Stimulated activated naive CD4-positive, alpha-beta T cell treated with Interleukin-2 at 50 U/mL for 16 hours (primary cell): ENCODE measurements at places on chromosomes 16 and 17.
A peak's percentile ranks its signal among the peaks of the same experiment; 100 is the strongest.

- DNase-seq: no peak
Observed at GRCh38 chr16:22659933-22660332, 149.2 kb downstream of the NPIPB5 start.

GRCh38 chr17:48262982-48263730, 155.6 kb downstream of the SNX11 start:
- no peak for DNase-seq

DNA sequence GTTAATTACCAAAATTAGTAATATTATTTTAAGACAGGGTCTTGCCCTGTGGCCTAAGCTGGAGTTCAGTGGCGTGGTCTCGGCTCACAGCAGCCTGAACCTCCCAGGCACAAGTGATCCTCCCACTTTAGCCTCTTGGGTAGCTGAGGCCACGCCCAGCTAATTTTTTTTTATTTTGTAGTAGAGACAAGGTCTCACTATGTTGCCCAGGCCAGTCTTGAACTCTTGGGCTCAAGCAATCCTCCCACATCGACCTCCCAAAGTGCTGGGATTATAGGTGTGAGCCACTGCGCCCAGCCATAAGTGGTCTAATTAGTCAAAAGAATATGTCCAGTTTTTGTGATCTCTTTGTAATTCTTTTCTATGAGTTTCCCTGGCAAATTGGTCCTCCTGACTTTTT, 12.0 kb upstream of the CFDP1 start:
- DNase-seq: no peak

DNA sequence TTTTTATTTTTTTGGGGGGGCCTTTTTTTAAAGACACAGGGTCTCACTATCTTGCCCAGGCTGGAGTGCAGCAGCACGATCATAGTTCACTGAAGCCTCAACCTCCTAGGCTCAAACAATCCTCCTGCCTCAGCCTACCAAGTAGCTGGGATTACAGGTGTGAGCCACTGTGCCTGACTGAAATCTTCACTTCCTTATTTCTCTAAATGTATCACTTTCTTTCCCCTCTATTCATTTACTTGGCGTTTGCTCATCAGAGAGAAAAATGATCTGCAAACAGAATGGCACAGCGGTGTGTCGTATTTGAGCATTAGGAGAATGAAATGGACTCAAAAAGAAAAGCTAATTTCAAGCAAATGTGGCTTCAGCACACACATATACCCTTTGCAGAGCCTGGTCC, 44.3 kb upstream of the CDH5 start:
- DNase-seq: no peak

DNA sequence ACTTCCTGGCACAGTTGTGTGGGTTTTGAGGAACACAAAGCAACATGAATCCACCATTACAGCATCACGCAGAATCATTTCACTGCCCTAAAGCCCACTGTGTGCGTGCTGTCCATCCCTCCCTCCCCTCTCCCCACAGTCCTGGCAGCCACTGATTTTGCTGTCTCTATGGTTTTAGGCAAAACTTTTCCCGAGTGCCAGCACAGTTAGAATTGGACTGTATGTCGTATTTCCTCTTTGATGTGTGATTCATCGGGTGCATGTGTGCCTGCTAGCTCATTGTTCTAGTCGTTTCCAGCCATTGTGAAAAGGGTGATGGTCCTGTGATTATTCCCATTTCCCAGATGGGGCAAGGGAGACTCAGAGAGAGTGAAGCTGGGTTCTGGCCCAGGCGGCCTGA, 12.7 kb downstream of the KLHL36 start:
- no peak for DNase-seq

- no peak for DNase-seq
Observed at GRCh38 chr17:7859028-7859427, 1.2 kb downstream of the CYB5D1 start.

DNA sequence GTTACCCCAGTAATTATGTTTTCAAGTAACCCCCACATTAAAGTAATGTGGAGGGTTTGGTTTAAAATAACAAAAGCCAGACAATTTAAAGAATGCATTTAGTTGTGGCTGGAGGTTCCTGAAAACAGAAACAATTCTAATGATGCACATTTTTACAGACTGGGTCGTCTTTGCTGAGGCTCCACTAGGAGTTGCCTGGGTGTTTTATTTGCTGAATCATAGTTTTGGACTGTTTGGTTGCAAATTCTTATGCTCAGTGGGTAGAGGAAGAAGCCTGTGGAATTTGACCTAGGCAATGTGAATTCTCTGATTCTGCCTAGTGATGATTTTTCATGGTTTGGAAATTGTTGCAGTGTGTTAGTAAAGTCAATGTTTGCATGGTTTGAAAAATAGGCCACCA, 16.3 kb downstream of the SHISA9 start:
- DNase-seq: no peak

DNA sequence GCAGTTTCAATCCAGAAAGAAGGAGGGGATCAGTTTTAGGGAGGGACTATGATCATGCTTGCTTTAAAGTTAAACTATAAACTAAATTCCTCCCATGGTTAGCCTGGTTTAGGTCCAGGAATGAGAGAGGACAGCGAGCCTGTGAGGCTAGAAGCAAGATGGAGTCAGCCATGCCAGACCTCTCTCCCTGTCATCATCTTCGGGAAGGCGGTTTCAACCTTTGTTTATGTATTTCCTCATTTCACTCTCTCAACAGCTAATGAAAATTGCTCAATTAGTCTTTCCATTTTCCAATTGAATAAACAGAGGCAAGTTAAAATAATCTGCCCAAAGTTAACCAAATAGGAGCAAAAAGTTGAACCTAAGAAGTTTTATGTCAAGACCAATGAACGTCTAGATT, 201.5 kb downstream of the KCNJ2 start:
- DNase-seq: no peak

- DNase-seq: no peak
Observed at GRCh38 chr16:5354645-5355044, 257.1 kb upstream of the EEF2KMT start.

DNA sequence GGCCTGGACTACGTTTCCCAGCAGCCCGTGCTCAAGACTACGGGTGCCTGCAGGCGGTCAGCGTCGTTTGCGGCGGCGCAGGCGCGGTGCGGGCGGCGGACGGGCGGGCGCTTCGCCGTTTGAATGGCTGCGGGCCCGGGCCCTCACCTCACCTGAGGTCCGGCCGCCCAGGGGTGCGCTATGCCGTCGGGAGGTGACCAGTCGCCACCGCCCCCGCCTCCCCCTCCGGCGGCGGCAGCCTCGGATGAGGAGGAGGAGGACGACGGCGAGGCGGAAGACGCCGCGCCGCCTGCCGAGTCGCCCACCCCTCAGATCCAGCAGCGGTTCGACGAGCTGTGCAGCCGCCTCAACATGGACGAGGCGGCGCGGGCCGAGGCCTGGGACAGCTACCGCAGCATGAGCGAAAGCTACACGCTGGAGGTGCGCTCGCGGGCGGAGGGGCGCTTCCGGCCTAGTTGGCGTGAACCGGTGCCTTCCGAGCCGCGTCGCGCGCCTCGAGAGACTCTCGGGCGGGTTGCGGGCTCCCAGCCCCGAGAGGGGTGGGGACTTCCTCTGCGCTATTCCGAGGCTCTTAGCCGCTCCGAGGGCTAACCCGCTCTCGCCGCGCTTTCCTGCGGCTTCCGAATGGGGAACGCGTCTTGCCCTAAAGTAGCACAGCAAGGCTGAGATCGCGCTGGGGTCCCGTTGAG, at the start of gene RBL2:
Gene RBL2 (plus strand): TSS at position 95 of the 689 bp plus-strand sequence. CDS start 86 bp downstream, at position 181.
- peak; percentile 80 for DNase-seq

GRCh38 chr16:67516296-67517154, 12.1 kb upstream of the RIPOR1 start:
- DNase-seq: no peak

GRCh38 chr17:76511668-76512365, 10.6 kb upstream of the RHBDF2 start:
- no peak for DNase-seq

DNA sequence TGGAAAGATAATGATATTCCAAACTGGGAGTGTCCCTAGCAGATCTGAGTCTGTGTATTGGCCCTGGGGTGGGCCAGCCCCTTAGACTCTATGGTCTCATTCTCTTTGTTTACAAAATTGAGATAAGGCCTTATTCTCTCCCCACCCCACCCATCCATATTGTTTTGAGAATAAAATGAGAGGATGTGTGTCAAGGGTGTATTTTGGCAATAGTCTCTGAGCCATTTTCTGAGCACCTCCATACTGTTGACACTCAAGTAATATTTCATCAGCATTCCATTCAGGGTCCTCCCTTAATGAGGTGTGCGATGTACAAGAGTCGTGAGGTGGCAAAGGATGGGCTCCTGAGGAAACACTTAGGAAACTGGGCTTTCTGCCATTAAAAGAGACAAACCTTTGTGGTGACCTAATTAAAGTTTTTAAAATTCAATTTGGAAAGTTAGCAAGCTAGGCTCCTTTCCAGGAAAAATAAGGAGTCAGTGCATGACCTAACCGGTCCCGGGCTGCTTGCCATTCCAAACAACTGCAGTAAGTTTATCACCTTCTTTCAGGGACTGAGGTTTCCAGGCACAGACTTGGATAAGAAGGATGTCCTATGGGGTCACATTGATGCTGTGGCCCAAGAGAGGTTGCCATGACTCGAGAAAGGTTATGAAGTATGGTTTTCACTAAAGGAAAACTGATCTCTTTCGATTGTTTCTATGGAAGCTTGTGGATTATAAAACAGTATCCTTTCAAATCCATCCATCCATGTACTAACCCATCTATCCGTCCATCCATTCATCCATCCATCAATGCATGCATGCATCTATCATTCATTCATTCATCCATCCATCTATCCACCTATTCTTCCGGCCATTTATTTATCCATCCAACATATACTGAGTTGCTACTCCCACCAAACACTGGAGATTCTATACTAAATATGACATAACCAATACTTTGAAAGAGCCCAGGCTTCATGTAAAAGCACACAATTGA, 443.3 kb downstream of the UTP18 start:
- no peak for DNase-seq

- no peak for DNase-seq
Observed at GRCh38 chr16:62805221-62805857, 769.1 kb upstream of the CDH8 start.
